ENCODE measurements at places on chromosomes 3 and 15. TPM values are rescaled to one million over a fixed set of nuclear protein-coding genes. Genes with fewer than 3 reads are reported as not detected.
A peak's percentile ranks its signal among the peaks of the same experiment; 100 is the strongest.

- DNase-seq: no peak
These were observed 181.0 kb downstream of the ATG7 start for GRCh38 chr3:11452885-11453847.

CCR2 gene
- 3.7 TPM for total RNA-seq

DNA sequence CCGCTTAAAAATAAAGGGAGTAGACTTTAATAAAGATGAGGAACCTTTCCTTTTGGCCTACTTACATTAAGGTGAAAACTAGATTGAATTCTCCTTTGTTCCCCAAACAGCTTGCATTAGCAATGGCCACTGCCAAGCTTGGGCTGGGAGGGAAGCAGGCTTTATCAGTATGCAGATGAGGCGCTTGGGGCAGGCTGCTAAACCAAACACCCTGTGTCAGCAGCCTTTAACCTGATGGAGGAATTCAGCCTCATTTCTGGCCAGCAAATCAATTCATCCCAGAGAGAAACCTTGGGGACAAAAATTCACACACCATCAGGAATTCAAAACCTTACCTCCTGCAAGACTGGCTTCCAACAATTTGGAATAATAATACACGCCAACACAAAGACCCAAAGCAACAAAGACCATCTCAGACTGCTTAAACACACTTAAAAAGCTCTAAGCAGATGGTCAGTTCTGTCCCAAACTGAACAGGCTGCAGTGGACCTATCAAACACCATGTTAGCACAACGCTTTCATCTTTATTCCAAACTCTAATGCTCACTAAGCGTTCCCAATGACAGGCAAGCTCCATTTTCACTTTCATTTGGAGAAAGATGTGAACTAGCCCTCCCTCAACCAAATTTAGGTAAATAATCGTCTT, 255.1 kb upstream of the CMC1 start:
- DNase-seq: no peak

HHATL gene
- not detected for total RNA-seq

DNA sequence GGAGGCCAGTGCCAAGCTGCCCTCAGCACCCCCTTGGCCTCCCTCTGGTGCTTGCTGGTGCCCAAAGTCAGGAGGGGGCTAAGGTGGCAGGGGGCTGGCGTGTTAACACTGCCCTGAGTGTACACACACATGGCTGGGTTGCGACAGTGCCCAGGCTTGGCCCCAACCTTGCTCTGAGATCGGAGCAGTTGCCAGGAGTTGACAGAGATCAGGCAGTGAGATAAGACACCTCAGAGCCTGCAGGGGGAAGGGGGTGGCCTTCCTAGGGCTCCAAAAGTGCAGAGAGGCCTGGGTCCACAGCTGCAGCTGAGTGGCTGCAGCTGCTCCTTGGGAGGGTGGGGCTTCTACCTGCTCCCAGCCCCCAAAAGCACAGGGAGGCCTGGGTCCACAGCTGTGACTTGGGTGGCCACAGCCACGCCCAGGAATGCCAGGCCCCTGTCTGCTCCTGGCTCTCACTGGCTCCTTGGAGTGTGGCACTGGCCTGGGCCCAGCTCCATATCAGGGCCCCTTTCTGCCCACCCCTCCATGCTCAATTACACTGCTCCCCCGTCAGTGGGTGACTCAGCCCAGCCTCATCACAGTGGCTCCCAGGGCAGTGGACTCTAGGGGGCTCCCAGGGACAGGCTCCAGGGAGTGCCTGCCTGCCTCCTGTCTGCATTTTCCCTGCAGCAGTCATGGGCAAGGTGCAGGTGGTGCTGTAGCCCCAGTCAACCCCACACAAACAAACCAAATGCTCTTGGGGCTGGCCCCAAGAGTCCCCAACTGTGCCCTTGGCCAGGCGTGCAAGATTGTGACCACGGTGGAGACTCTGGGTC, 56.4 kb upstream of the C15orf39 start:
- no peak for DNase-seq

DNA sequence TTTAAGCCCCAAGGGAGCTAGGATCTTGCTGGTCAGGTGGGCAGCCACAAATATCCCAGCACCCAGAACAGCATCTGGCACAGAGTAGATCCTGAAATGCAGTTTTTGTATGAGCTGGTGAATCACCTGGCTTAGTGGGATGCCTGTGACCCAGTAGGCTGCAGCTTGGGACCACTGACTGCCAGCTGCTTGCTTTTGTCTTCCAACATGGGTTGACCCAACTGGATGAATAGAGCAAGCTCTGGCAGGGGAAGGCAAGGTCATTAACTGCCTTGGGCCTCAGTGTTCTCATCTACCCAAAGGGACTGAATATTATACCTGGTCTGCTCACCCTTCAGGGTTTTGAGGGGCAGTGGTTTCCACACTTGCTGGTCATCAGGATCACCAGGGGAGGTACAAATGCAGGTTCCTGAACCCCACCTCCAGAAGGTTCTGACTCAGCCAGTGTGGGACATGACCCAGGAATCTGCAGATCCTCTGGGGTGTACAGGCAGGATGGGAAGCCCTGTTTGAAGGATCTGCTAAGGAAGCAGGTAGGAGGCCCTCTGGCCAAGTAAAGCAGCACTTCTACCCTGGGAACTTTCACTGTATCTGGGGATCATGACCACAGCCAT, 55.4 kb downstream of the ITGA11 start:
- no peak for DNase-seq

GRCh38 chr15:58026051-58026450, 39.5 kb downstream of the ALDH1A2 start:
- DNase-seq: no peak

DNA sequence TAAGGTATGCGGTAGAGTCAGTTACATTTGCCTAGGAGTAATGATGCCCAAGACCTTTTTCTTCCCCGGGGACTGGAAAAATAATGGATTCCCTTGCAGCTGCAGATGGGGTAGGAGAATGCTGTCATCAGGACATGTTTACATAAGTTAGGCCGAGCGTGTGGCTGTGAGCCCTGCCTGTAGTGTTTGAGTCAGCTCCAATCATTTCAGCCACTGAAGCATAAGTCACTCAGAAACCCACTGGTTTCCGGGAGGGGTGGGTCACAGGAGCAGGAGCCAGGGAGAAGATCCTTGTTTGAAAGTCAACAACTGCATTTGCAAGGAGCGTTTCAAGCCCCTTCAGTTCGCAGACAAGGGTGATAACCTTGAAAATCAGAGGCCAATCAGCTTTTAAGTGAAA, 562.3 kb downstream of the MCTP2 start:
- DNase-seq: no peak

BTLA gene
- total RNA-seq: 0.27 TPM

DNA sequence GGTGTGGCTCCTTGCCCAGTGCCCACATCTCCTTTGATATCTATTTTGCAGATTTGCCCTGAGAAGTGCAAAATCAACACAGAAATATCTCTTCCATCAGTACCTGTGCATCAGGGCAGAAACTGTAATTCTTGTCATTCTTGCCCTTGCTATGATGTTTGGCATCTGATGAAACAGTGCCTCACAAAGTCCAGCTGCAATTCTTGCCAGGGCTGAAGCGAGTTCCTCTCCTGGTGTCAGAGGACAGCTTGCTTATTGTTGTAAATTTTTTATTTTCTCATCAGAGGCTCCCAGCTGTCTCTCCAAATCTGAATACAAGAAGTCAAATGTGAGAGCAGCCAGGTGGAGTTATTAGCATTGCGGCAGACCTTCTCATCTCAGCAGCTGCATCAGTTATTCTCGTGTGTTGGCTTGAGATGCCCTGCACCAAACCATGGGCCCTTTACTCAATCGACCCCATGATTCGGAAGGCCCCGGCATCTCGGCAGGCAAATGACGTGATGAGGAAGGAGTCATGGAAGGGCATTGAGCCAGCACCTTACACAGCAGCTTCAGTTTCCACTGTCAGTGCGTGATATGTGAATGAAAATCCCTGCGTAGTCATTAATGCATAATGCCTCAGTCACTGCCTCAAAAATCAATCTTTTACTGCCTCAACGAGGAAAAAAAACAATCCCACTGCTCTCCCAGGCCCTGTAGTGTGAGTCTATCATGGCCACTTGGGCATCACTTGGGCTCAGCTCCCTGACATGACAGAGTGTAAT, 93.4 kb downstream of the CCNL1 start:
- DNase-seq: no peak

- no peak for DNase-seq
These were observed 85.6 kb downstream of the OSBPL10 start for GRCh38 chr3:31895471-31895870.

GRCh38 chr3:110576960-110577359, 494.7 kb upstream of the NECTIN3 start:
- DNase-seq: no peak

TICRR gene
- total RNA-seq: 4.4 TPM

GRCh38 chr3:16828815-16829214, 55.9 kb upstream of the PLCL2 start:
- peak; percentile 74 for DNase-seq

DNA sequence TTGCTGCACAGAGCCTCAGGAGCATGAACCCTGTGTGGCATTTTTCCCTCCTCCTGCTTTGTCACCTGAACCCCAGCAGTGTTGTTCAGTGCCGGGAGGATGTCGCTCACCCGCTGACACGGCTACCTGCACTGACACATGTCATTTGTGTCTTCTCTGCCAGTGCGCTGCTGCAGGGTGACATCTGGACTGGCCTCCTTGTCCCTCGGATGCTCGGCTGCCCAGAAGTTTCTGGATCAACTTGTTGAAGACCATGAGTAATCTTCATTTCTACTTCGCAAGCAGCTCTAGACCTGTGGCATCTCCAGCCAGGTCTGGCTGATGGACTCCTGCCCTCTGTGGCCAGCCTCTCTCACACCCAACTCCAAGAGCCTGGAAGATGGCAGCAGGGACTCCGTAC, 311.1 kb upstream of the C2CD4B start:
- no peak for DNase-seq

- DNase-seq: no peak
These were observed 592 bp downstream of the PGPEP1L start for GRCh38 chr15:99006904-99007495.

- no peak for DNase-seq
These were observed 64.0 kb upstream of the TTBK2 start for GRCh38 chr15:42984493-42985034.

- DNase-seq: no peak
These were observed 5.8 kb upstream of the CAMP start for GRCh38 chr3:48217449-48217848.

- DNase-seq: no peak
These were observed 534.0 kb upstream of the NAALADL2 start for GRCh38 chr3:174325171-174325570.

DNA sequence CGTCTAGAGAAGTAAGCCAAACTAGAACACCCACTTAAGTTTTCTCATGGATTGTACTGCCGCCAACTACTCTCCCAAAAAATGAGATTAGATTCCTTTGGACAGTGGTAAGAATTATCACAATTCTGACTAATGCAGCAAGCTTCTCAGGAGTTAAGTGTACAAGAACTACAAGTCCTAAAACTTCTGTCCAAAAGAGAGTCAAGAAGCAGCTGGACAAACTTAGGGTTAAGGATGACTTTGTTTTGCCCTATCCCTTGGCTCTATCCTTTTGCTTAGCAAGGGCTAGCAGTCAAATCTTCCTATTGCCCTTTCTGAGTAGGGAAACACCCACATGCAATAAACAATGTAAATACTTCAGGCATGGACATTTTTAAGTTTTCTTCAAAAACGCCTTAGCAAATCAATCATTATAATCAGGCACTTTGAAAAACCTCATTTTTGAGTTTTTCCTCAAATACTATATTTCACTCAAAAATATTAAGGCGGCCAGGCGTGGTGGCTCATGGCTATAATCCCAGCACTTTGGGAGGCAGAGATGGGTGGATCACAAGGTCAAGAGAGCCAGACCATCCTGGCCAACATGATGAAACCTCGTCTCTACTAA, 19.5 kb downstream of the RAF1 start:
- DNase-seq: no peak

DNASE1L3 gene
- 1.2 TPM for total RNA-seq

GRCh38 chr3:14991818-14992612, 44.6 kb downstream of the NR2C2 start:
- no peak for DNase-seq

GRCh38 chr3:13574083-13574797, 25.3 kb downstream of the FBLN2 start:
- no peak for DNase-seq

DNA sequence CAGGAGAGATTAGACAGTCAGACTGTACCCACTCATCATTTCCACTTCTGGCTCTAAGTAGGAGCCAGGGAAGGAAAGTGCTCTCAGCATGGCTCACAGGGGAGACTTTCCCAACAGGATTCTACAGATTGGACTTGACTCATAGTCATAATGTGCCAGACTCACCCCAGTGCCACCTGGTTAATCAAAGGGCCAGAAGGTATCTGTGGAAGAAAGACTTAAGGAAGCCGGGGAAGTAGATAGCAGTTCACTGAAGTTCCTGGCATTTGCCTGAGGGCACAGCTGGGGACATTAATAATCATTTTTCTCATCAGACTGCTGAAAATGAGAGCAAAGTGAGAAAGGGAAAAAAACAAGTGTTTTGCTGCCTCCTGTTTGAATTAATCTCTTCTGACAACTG, 717.5 kb downstream of the TUSC7 start:
- DNase-seq: no peak

FOXL2NB gene
- not detected for total RNA-seq

- DNase-seq: no peak
These were observed 1.1 kb upstream of the WDR82 start for GRCh38 chr3:52279596-52279995.

CTXN2 gene
- not detected for total RNA-seq

FBXL2 gene
- 1.6 TPM for total RNA-seq

DNA sequence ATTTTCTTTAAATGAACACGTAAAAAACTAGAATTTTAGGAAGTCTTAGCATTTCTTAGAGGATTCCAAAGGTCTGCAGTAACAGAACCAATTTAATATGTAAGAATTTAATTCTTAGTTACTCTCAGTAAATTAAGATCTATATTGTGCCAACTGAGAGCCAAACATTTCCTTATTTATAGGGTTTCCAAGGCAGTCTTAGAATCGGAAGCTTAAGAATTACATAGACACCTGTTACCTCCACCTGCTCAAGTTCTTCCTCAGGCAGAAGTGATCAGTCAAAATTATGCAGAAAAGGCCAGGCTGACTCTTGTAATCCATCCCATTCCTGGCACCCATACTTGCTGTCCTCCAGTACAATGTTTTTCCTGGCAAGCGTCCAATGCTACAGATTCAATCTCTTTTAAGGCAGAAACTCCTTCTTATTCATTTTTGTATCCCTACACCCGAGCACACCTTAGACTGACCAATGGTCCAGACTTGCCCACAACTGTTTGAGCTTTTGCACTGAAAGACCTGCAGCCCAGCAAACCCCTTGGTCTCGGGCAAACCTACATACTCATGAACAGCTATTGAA, 64.3 kb downstream of the NCEH1 start:
- DNase-seq: no peak

TRH gene
- not detected for total RNA-seq

DNA sequence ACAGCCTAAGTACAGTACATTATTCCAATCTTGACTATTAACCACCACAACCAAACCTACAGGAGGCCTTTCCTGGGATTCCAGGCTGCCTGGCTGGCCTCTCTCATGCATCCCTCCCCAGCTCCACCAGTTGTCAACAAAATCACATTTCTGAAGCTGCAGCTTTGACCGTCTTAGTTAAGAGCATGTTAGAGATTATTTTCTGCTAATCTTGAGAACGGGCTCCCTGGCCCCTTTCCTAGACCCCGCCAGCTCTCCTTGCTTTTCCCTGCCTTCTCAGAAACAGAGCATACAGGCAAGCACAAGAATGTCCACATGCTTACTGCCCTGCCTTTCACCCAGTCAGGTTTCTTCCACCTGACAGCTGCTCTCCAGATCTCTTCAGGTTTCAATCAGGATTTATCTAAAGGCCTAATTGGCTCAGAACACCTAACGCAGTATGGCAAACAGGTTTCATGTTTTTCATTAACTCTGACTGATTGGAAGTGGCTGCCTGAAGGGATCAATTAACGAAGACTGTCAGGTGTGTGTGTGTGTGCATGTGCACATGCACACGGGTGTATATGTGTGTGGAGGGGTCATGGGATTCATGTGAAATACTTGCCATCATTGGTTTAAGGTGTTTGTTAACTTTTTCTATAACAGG, 12.3 kb downstream of the KY start:
- DNase-seq: no peak

Data from left colon (tissue), 2 donors.